Spinal cord (tissue), 10 donors: ENCODE measurements at places on chromosomes 5 and 9. TPM values are rescaled to one million over a fixed set of nuclear protein-coding genes. Genes with fewer than 3 reads are reported as not detected.

- no peak for DNase-seq
Observed at GRCh38 chr9:36598273-36598672, 25.6 kb downstream of the MELK start.

GRCh38 chr9:107144475-107144874, 138.6 kb upstream of the RAD23B start:
- no peak for DNase-seq

Gene CCNJL
- total RNA-seq, result 2.1 TPM

Gene PCDHGC3
- 205 TPM for total RNA-seq

DNA sequence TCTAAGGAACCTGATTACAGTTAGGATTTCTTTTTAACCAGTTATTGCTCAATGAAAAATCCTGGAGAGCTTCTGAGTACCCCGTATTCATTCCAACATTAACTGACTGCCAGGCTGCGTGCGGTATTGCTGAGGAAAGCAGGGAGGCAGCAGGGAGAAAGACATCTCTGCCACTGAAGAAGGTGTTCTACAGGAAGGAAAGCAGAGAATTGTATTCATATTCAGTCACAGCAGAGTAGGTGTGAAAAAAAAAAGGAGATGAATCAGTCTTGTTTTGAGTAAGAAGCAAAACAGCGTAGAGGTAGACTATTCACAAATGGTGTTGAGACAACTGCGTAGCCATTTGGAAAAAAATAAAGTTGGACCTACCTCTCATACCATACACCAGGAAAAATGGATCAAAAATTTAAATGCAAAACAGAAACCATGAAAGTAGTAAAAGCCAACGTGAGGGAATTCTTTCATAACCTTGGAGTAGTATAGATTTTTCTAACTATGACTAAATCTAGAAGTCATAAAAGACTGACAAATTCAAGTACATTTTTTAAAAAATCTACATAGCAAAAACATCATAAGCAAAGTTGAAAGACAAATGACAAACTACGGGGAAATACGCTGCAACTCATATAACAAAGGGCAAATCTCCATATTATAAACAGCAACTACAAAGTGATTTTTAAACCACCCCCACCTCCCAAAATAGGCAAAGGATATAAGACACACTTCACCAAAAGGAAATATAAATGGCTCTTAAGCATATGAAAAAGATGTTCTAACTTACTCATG, 9.9 kb upstream of the NR4A3 start:
- no peak for DNase-seq

Gene FSTL4
- 6.0 TPM for total RNA-seq

DNA sequence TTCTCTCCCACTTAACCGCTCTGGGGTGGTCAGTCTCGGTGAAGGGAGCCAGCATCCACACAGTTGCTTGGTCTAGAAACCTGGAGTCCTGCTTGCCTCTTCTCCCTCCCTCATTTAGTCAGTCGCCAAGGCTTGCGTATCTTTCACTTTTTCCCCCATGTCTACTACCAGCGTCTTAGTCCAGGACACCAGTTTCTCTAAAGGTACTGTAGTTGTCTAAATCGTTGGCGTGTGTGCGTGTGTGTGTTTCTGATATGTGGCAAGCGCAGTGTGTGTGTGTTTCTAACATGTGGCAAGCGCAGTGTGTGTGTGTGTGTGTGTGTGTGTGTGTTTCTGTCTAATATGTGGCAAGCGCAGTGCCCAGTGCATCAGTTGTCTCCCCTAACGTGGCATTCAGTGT, 641 bp downstream of the ATP6V1G1 start:
- peak; percentile 57 for DNase-seq

DNA sequence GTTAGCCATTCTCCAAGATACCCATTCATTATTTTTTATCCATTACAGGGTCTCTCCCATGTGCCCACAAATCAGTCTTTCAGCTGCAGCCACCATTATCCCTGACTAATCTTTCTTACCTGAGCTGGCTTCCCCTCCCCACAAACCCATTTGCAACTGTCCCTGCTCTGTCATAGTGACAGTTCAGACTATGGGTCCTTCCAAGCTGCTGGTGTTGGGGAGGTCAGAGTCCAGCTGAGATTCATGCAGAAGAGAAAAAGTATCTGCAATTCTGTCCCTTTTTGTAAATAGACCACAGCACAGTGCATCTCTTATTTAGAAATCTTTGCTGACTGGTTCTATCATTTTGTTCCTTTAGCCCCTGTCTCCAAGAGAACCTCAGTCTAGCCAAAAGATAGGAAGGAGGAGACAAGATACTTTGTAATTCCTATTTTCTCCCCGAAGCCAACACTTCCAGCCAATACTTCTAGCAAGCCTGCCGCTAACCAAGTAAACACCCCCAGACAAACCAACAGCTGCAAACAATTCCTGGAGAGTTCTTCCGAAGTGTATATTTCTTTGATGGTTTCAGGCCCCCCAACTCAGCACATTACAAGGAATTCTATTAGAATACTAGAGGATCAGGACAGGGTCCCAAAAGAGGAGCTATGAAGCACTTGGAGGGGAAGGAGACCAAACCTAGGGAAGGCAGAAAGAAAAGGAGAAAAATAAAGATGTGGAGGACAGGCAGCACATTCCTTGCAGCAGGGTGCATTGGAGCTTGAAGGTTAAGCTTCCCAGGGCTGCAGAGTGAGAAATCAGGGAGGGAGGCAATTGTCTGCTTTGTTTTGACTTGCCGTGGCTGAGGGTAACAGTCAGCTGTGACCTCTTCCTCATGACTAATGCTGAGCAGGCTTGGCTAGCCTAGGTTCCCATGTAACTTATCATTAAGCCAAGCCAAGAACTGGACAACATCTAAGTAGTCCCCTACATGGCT, 148.5 kb downstream of the SGCD start:
- DNase-seq, result no peak

Gene ZNF782
- total RNA-seq, result 13.8 TPM

DNA sequence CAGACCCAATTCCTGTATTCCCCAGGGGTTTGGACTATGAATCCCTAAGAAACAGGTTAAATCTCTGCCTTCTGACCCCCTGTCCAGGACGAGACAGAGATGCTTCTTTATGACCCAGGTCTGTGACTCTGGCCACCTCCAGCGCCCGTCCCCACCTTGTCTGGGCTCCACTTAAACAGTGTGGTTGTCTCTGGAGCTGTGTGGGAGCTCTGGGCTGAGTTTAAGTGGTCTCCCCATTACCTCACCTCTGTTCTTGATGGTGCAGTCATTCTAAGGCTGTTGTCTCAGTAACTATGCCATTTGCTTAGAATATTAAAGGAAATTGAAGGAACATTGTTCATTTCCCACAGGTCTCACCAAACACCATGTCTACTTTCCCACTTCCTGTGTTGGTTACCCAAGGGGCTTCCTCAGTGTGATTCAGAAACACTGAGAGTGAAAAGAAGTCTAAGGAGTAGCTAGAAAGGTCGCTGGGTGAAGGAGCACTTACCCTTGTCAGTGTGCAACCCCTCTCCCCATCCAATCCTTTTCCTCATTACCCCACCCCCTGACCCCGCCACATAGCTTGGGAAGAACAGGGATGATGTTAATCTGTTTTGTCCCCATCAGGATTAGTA, 127.8 kb upstream of the CKMT2 start:
- DNase-seq, result no peak

- DNase-seq, result no peak
Observed at GRCh38 chr5:1668141-1668721, 131.4 kb downstream of the MRPL36 start.

Gene BTNL3
- not detected for total RNA-seq

- DNase-seq, result no peak
Observed at GRCh38 chr5:130974021-130974683, 190.9 kb downstream of the HINT1 start.

DNA sequence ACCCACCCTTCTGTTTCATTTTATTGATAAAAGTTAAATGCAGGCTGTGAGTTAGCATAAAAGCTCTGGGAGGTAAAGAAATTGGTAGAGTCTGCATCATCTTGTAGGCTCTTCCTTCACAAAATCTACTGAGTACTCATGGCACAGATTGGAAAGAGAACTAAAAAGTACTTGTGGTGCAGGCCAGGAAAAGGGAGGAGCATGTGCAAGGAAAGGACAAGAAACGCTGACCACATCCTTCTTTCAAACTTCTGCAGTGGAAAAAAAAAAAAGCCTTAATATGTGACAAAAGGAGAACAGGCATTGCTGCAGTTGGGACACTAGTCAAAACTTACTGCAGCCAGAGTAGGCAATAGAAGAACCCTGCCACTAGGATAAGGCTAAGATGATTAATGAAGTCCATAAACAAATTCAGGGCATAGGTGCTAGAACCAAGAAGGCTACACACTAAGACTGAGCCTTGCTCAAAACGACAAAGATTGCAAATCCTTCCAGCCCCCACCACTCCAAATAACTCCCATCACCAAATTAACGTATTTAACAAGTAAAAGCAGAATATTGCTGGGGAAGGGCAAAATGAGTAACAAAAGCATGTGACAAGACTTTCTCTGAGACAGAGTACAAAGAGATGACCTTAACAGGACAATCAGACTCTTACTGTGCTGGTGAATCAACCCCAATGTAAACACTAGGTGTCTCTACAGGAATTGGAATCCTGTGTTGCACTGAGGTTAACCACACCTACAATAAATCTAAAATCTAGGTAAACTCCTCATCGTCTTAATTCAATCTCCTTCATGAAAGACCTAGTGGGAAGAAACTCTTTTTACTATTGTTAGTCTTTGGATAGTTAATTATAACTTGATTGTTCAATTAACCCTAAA, 1024.8 kb downstream of the TLE1 start:
- DNase-seq, result no peak

DNA sequence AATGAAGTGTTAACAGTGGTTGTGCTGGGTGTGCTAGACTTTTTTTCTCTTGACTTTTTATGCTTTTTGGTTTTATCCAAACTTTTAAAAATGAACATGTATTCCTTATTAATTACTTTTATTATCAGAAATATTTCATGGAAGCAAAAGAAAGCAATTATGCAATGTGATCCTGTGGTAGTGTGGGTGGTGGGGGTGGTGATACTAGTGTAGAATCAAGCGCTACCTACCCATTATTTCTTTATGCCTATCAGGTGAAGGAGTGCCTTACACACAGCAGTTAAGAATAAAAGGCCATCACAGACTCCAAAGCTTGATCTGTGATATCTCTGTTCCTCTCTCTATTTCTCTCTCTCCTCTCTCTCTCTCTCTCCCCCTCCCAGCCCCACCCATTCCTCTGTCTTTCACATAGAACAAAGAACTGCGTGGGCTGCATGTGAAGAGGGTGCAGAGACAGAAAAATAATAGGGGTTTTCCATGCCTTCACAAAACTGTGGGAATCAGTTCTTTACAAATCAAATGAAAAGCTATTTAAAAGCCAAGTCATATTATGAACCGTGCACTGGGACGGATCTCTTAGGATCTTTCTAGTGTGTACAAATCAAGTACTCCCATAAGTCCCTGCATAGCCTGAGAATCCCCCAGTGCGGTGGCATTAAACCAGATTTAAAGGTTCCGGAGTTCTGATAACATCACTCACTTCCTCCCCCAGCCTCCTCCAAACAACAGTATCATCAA, 351.2 kb downstream of the RAB3C start:
- DNase-seq, result no peak

GRCh38 chr9:71692337-71692736, 76.0 kb downstream of the CEMIP2 start:
- no peak for DNase-seq

GRCh38 chr5:154249826-154250225, 59.3 kb downstream of the GALNT10 start:
- no peak for DNase-seq

- peak; percentile 74 for DNase-seq
Observed at GRCh38 chr5:139649082-139649991, 1.2 kb downstream of the CXXC5 start.

Gene ADRA1B
- total RNA-seq, result 2.1 TPM

DNA sequence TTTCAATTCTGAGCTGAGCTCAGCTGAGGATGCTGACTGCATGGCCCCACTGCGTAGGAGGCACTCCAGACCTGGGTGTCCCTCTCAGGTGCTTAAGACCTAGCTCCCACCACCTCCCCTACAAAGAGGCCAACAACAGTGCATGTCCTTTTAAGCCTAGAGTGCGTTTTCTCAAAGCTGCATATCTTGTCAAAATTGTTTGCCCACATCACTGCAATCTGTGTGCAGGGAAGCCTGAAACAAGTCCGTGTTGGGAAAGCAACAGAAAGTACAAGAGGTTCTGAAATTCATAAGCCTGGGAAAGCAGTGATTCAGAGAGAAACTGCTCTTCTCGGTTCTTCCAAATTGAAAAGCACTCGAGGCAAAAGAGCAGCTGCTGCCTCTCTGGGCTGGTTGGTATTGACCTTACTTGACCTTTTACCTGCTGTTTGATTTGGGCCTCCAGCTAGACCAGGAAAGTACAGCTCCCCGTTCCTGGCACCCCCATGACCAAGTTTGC, 238.4 kb downstream of the NR2F1-AS1 start:
- no peak for DNase-seq

GRCh38 chr9:108316066-108316465, 539.7 kb downstream of the ACTL7B start:
- DNase-seq, result no peak

DNA sequence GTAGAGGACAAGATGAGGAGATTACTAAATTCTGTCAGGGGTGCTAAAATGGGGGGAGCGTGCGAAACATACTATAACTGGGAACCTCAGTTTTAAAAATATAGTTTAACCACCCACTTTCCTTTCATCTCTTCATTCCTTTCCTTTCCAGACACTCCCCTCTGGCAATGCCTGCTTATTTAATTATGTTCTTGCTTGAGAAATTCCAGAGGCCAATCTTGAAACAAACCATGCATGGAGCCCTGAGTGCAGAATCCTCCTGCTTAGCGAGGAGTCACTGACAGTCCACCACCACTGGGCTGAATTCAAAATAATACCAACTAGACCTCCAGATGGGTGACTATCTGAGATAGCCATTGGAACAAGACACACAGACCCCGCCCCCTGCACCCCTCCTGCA, 29.7 kb upstream of the C9orf72 start:
- DNase-seq, result no peak

DNA sequence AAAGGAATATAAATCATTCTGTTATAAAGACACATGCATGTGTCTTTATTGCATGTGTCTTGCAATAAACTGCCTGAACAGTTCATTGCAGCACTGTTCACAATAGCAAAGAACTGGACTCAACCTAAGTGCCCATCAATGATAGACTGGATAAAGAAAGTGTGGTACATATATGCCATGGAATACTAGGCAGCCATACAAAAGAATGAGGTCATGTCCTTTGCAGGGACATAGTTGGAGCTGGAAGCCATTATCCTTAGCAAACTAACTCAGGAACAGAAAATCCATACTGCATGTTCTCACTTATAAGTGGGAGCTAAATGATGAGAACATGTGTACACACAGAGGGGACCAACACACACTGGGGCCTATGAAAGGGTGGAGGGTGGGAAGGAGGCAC, 63.7 kb upstream of the CHD1 start:
- no peak for DNase-seq

DNA sequence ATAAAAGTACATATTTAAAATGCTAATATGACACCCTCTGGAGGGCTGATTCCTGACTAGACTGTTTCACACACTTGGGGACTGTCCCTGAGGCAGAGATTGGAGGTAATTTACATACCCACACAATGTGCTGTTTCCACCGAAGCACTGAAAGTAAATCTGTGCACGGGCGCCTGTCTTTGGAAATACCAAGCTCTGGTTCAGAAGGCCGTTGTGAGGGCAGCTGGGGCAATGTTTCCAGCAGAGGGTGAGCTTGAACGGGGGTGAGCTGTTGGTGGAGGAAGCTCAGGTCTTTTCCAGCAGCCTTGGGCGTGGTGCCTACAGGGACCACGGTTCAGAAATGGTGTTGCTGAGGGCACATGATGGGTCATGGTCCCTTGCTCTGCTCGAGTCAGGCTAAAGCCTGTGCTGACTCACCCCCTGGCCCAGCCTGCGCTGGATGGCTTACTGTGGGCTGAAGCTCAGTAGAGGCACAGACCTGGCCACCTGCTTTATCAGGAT, 25.8 kb upstream of the HMCN2 start:
- no peak for DNase-seq

Gene TEX48
- not detected for total RNA-seq

GRCh38 chr9:115633104-115633503, 515.1 kb upstream of the TNC start:
- DNase-seq, result no peak
